ENCODE measurements at places on chromosomes 1 and 21.
A peak's percentile ranks its signal among the peaks of the same experiment; 100 is the strongest.

- DNase-seq, result no peak
Measured at GRCh38 chr1:30753660-30754123, 3.9 kb downstream of the LAPTM5 start.

DNA sequence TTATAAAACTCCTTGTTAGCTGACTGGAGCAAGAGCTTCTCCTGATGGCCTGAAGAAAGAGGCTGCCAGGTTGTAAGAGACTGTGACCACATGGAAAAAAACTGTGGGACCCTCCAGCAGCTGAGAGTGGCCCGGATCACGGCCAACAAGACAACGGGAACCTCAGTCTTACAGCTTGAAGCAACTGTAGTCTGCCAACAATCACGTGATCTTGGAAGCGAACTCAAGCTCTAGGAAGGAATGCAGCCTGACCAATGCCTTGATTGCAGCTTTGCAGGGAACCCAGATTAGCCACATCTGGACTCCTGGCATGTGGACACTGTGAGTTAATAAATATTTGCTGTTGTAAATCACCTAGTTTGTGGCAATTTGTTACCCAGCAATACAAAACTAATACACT, 442.6 kb upstream of the PRMT6 start:
- DNase-seq, result no peak

DNA sequence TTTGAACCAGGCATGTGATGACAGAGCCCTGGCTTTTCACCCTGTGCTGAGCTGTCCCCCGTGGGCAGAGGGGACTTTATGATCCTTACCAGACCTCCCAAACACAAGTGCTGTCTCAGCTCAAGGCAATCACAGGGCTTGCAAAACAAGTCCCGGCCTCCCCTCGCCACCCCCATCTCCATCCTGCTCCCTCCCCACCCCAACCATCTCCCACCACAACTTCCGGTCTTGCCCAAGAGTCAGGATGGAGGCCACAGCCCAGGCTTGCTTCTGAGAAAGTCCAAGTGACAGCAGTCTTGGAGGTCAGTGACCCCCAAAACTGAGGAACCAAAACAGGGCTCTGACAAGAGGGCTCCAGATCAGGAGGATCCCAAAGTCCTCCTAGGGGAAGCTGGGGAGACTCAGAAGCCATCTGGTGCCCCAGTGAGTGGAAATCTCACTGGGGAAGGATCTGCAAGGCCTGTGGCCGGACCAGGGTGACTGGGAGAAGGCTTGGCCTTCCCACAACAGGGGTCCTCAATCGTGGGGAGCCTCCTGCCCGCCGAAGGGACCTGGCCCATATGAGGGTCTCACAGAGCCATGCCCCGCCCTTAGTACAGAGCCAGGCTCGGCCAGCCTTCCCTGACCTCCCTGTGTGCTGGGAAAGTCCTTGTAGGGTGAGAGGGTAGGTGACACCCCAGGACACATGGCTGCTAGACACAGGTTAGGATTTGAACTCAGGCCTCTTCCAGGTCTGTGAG, 4.5 kb upstream of the SDC3 start:
- DNase-seq, result no peak

DNA sequence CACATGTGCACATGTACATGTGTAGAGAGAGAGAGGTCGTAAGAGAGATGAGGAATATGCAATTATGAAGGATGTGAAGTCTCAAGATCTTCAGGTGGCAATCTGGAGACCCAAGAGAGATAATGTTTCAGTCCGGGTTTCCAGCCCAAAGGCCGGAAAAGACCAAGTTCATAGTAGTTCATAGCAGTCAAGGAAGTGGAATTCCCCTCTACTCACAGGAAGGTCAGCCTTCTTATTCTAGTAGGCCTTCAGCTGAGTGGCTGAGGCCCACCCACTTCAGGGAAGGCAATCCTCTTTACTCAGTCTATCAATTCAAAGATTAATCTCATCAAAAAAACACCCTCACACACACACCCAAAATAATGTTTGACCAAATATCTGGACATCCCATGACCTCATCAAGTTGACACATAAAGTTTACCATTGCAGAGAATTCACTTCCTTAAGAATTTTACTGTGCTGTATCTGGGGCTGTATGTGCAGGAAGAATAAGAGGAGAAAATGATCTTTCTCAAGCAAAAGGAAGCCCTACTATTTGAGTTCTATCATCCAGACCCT, 114.6 kb downstream of the TNFSF18 start:
- no peak for DNase-seq

DNA sequence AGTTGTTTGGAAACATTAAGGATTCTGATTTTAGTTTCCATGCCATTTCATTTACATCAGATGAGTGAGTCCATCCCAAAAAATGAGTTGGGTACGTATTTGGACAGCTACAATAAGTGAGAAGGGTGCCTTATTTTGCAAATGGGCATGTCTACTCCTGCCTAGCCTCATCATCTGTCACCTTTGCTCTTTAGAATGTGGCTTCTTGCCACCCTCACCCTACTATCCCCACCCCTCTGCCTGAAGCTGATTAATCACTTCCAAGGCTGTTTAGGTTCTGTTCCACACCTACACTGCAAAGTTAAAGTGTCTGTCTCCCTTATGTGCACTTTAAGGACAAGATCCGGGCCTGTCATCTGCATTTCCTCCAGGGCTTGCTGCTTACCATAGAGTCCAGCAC, 61.2 kb downstream of the ST6GALNAC5 start:
- DNase-seq, result no peak

DNA sequence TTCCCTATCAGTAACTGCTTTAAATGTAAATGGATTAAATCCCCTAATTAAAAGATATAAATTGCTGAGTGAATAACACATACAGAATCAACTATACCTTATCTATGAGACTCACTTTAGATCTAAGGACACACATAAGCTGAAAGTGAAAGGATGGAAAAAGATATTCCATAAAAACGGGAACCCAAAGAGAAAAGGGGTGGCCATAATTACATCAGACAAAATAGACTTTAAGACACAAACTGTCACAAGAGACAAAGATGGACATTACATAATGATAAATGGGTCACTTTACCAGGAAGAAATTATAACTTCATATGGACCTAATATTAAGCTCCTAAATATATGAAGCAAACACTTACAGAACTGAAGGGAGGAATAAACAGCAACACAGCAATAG, 59.2 kb downstream of the SLC25A24 start:
- no peak for DNase-seq

- DNase-seq, result no peak
Measured at GRCh38 chr1:212753749-212754148, 37.8 kb downstream of the NSL1 start.

DNA sequence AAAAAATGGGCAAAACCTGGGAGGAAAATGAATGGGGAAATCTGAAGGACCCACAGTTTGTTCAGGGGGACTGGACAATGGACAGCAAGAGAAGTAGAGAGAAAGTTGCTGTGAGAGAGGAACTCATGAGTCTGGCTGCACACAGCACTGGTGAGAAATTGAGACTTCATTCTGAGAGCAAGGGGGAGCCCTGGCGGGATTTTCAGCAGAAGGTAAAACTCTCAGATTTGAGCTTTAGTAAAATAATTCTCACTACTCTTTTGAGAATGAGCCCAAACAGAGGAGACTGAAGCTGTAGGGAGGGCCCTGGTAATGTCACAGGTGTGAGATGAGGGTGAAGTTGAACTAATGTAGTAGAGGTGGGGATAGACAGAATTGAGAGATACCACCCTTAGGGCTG, 438.6 kb downstream of the OMA1 start:
- no peak for DNase-seq

GRCh38 chr1:198915327-198916231, 276.7 kb downstream of the PTPRC start:
- no peak for DNase-seq

- no peak for DNase-seq
Measured at GRCh38 chr1:150692720-150693119, 4.2 kb downstream of the GOLPH3L start.

GRCh38 chr1:25723250-25723880, 76.6 kb upstream of the SELENON start:
- DNase-seq, result no peak

DNA sequence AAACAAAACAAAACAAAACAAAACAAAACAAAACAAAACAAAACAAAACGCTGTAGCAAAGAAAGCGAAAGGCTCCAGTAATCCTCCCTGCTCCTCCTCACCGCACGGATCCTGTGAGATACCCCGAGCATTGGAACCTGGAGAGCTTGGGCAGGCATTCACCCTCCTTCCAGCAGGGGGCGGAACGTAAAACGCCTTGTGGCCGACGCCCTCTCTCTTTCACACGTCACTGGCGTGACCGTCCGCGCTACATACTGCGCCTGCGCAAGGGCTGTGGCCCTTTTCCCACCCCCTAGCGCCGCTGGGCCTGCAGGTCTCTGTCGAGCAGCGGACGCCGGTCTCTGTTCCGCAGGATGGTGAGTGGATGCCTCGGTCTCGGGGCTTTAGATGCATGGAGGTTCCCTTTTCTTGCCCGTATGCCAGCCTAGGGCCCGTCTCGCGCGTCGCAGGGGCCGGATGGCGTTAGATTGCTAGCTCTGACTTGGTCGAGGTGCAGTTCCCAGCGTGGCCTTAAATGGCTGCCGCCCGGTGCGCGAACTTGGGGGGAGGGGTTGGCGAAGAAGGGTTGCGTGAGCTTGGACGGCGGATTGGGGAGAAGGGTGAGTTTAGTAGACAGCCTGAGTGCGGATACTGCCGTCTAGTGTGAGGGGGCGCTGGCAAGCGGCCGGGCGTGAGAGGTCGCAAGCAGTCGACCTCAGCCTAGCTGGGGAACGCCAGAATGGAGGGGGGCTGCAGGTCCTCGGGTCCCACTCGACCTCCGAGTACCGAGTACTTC, at the start of gene RPL5:
Gene RPL5, plus strand, starts transcription at position 279 of the 775 bp plus-strand sequence. Its CDS starts 75 bp downstream, at position 354.
- peak; percentile 92 for DNase-seq

- DNase-seq, result no peak
Measured at GRCh38 chr1:42085596-42085995, 67.6 kb upstream of the GUCA2B start.

DNA sequence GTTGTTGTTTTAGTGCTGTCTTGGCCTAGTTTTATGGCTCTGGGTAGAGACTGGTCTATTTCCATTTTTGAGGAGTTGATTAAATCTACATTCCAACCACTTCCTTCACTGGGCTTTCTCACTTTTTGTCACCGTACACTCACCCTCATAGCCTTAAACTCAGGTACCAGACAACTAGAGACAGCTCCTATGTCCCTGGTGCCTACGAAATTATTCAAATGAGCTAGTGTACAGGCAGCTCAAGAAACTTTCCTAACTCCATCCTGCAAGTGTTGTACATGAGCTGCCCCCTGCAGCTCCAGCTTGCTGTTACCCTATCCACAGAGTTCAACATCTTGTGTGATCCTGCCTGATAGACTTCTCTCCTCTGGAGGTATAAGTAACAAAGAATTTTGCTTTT, 704.8 kb upstream of the RGS18 start:
- DNase-seq, result no peak

GRCh38 chr1:8122477-8123407, 96.6 kb upstream of the ERRFI1 start:
- DNase-seq, result no peak

- DNase-seq, result no peak
Measured at GRCh38 chr1:88341447-88341846, 342.6 kb upstream of the PKN2 start.

DNA sequence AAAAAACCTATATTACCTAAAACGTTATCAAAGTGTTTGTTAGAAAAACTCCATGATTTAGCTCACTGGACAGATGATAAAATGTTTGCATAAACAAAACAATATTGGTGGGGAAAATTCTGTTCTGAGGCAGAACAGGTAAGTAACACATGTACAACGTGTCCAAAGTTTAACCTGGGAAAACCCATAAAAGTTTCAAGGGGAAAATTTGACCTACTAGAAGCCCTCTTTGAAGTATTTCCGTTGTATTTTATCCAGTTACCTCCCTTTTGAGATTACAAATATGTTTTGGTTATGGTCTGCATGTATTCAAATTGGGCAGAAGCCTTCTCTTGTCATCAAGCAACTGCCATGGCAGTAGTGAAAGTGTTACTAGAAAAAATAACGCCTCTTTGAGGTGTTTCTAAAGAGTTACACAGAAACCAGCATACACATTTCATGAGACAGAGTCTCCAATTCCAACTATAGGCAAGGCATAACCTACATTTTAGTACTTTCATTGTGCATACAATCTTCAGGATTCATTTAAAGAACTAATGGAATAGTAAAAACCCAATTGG, 58.0 kb upstream of the PDC start:
- no peak for DNase-seq

- no peak for DNase-seq
Measured at GRCh38 chr1:163171826-163172225, 30.9 kb downstream of the RGS5 start.

- DNase-seq, result no peak
Measured at GRCh38 chr1:100710906-100711682, 8.4 kb upstream of the VCAM1 start.

GRCh38 chr1:227999056-227999930, 7.5 kb upstream of the WNT3A start:
- DNase-seq, result no peak

GRCh38 chr1:40803447-40803846, 19.9 kb downstream of the KCNQ4 start:
- no peak for DNase-seq

DNA sequence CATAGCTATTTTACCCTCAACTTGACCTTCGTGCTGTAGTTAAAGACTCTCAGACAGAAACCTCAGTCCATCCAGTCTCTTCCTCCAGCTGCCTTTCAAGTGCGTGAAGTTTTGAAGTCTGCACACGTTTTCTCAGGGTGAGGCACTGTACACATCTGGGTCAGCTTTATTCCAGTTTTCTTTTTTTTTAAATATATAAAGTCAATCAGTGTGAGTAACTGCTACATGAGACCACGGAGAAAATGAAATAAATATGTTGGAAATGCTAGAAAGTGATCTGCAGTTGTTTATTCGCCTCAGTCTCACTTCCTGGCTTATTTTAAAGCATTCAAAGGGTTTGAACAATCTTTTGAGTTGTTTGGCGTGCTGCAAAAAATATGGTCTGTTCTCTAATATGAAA, 135.7 kb downstream of the ROR1 start:
- DNase-seq, result no peak

- no peak for DNase-seq
Measured at GRCh38 chr1:198604975-198605374, 33.9 kb upstream of the PTPRC start.

DNA sequence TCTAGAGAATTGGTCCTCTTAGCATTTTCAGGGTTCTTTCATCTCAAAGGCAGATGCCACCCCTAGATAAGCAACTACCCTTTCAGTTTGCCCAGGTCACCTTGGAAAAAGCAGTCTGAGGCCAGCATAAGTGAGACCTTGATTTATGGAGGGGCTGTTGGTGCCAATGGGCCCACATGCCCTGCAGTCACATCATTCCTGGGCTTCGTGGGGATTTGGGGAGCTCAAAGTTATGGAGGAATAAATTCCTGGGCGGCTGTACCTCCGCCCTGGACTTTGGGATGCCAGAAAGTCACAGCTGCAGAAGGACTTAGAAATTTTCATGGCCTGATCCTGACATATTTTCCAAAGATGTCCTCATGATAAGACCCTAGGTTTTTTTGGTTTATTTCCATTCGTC, 2.7 kb upstream of the SDHB start:
- DNase-seq, result no peak

- DNase-seq, result peak; percentile 78
Measured at GRCh38 chr1:150922519-150922975, 3.6 kb upstream of the SETDB1 start.

Measured in fibroblast of skin of left biceps (primary cell).